ENCODE measurements at places on chromosomes 6 and 20.

GRCh38 chr6:160507420-160507819 lies 156.7 kb downstream of the LPA start:
- DNase-seq, result no peak

DNA sequence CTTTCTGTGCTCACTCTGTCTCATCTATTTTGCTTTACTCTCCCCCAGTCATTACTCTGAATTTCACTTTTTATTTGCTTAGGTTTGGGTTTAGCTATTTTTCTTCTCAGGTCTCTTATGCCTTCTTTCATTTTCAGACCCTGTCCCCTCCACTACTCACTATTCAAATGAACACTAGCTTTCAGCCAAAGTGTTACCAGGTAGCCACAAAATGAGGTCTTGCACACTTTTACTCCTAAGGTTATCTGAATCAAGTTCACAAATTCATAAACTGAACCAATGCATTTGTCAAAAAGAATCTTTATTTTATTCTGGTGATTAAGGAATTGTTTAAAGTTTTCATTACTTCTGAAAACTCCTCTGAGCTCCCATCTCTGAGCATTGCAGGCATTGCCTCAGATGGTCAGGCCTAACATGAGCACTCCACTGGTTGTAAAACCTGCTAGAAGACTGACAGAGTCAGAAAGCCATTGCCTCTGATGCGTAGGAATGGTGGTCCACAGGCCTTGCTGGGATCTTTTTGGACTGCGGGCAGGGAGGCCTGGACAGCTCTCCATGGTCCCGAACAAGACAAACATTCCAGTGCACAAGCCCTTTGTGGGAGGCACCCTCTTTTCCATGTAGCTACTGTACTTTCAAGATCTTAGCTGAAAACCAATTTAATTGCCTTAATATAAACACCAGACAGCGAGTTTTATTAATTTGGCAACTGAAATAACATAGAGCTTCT lies 48.5 kb downstream of the FYN start:
- no peak for DNase-seq

- DNase-seq, result no peak
Observed at GRCh38 chr6:105592329-105592728, 189.4 kb upstream of the PREP start.

DNA sequence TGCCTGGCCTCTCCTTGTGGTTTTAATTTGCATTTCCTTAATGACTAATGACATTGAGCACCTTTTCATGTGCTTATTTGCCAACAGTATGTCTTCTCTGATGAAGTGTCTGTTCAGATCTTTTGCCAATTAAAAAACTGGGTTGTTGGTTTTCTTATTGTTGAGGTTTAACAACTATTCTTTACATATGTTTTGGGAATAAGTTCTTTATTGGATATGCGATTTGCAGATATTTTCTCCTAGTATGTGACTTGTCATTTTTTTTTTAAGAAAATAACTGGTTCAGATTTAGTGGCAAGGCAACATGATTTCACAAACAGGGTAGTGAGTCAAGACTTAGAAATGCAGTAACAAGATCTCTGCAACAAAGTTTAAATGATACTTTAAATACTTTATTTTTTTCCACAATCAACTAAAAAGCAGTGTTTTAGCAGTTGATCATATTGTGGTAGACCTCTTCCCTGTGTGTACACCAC lies 67.8 kb downstream of the TIAM2 start:
- DNase-seq, result no peak

GRCh38 chr6:106525882-106526275 lies 103.4 kb downstream of the RTN4IP1 start:
- no peak for DNase-seq

GRCh38 chr6:35170891-35171290 lies 29.8 kb upstream of the TCP11 start:
- no peak for DNase-seq

- DNase-seq, result no peak
Observed at GRCh38 chr20:56378386-56378785, 13.6 kb downstream of the AURKA start.

DNA sequence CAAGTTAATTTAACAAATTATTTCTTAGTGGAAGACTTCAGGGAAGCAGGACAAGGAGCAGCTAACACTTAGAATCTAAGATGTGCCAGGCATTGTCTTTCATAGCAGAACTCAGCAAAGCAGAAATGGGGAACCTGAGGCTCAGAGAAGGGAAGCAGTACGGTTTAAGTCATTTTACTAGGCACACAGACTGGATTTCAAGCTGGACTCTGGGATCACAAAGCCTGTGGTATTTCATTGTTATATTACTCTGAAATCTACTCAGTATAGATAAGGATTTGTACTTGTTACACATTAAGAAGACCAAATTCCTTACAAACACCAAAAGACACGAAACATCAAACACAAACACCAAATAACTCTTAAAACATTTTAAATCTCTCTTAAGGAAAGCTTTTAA lies 199.6 kb downstream of the ISM1 start:
- DNase-seq, result no peak
